Caki2 (cell line): ENCODE measurements at places on chromosomes 12 and 14.

GRCh38 chr14:82422230-82422629 lies 888.6 kb upstream of the SEL1L start:
- DNase-seq = no peak

GRCh38 chr12:42791399-42791798 lies 201.9 kb upstream of the PRICKLE1 start:
- peak; percentile 67 for DNase-seq

DNA sequence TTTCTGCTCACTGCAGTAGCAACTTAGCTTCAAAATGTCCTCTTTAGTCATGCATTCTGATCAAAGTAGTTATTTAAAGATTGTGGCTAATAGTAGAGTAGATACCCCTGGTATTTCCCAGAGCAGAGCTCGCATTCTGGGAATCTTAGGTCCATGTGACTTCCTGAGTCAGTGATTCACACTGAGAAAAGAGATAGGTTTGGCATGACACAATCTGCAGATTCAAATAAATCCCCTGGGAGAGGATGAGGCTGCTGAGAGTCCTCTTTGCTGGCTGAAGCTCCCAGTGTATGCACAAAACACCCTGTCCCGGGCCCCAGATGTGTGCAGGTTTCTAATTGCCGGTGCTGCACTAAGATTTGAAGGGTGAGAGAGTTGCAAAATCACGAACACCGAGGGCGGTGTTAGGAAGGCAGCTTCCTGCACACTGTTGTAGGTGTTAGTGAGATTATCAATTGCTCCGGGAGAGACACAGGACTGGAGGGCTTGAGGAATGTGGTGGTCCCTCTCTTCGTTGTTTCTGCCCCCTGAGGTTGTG lies 233.2 kb downstream of the NRXN3 start:
- DNase-seq = peak; percentile 49

DNA sequence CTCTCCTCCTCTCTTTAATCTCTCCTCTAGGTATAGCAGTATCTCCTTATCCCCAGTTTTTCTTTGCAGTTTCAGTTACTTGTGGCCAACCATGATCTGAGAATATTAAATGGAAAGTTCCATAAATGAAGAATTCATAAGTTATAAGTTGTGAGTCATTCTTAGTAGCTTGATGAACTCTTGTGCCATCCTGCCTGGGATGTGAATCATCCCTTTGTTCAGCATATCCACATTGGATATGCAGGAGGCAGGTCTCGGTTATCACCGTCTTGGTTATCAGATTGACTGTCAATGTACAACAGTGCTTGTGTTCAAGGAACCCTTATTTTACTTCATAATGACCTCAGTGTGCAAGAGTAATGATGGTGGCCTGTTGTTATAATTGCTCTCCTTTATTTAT lies 134.0 kb downstream of the TMEM117 start:
- DNase-seq = no peak

- DNase-seq = no peak
Measured at GRCh38 chr14:51382506-51382905, 142.5 kb downstream of the TMX1 start.

GRCh38 chr12:54211920-54212319 lies 23.1 kb upstream of the SMUG1 start:
- DNase-seq = no peak
